DMS153 (cell line): ENCODE measurements at places on chromosomes 2 and 18.

- DNase-seq, result no peak
These were observed 75.6 kb upstream of the ITGB6 start for GRCh38 chr2:160275656-160276055.

GRCh38 chr2:17754773-17755425 is 961 bp downstream of the GEN1 start:
- DNase-seq, result no peak

DNA sequence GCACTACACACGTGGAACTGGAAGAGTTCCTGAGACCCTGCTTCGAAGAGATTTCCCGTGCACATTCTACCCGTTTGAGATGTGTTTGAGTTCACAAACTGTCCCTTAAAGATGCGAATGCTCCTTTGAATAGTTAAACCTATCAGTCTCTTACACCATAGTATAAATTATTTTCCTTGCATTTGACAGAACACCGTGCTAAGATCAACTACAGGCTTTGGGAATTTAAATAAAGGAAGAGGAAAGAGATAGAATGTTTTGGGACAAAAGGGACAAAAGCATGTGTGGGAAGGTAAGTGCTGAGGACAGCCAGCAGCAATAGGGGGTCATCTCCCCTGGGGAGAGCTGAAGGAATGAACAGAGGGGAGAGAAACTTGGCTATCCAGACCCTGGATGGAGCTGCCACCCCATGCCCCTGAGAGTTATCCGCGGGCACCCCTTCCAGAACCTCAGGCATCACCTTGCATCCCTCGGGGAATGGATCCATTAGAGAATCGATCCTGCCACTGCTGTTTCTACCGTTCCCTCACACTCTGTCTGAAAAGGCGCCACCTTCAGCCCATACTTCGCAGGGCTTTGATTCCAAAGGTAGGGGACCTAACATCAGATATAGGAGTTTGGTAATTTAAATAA is 888 bp upstream of the ADCY3 start:
- DNase-seq, result no peak

DNA sequence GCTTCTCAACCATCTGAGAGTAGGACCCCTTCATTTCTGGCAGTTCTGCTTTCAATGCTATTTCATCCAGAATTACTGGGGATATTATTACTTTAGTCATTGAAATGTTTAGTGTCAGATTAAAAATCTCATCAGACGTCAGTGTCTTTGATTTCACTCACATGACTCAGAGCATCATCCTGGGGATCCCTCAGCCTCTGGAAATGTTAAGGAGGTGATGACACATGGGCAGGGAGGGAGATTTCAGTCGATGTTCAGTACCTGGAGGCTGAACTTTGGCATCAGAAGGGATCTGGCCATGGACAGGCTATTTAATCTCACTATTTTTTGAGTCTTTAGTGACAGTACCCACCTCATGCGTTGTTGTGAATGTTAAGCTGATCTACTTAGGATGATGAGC is 39.1 kb downstream of the OSBPL6 start:
- no peak for DNase-seq

GRCh38 chr2:201322772-201323171 is 34.4 kb downstream of the FLACC1 start:
- DNase-seq, result no peak

DNA sequence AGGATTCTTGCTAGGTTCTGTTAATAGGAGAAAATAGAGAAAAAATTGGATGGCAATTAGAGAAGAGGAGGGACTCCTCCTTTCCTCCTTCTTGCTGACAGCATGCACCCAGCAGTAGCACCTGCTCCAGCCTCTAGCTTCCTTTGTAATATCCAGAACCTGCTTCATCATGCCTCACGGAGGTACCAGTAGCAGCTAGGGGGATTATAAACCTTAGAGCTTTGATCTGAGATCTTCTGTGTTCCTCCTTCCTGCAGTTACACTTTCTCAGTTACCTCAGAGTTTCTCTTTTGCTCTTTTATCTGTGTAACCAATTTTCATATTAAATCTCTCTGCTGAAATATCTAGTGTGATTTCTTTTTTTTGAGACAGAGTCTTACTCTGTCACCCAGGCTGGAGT is 16.6 kb downstream of the DPP4 start:
- no peak for DNase-seq

- peak; percentile 84 for DNase-seq
These were observed at the start of gene FBXO36 for GRCh38 chr2:229922449-229923386. TSS of gene FBXO36 (plus strand) at chr2:229922503. CDS start at chr2:229922514, 11 bp downstream.

- no peak for DNase-seq
These were observed 2.3 kb upstream of the GTF3C3 start for GRCh38 chr2:196801674-196802261.

DNA sequence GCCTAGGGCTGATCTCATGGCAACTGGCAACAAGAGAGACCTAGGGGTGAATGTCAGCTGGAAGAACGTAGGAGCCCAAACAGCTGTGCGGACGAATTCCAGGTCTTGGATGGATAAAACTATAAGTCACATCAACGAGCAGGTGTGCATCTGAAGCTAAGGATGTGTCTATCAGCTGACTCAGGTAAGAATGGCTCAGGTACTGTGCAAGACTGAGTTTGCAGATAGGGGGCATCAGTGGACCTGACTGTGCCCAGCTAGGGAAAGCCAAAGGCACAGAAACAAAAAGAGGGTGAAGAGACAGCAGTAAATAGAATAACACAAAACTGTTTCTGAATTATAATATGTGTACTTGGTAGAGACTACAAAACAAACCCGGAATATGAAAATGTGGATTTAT is 357.3 kb downstream of the ZEB2 start:
- peak; percentile 16 for DNase-seq

DNA sequence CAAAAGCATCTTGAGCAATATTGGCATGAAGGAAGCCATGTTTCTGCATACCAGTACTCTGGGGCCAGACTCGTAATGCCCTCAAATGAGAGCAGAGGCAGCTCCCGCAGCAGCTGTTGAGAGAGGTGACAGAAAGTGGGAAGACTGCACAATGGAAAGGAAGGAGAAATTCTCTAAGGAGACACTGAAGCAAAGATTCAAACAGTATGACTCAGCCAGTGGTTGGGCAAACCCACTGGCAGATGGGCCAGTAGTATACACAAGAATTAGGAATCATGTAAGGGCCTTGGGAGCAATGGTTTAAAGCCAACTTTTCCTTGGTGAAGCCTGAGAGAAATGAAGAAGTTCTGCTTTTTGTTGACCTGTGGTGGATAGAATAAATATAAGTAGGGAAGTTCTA is 2092.7 kb upstream of the PIK3C3 start:
- no peak for DNase-seq

DNA sequence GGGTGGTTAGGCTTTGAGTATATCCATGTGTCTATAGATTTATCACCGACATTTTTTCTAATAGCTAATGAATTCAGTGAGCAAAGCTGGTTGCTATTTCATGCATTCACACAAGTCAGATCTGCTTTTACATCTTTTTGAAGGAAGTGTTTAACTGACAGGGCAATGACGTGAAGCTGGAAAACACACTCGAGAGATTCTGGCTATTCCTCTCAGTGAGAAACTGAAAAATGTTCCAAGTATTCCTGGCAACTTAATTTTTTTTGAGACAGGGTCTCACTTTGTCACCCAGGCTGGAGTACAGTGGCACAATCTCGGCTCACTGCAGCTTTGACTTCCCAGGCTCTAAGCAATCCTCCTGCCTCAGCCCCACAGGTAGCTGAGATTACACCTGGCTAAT is 21.2 kb downstream of the RNF138 start:
- DNase-seq, result no peak

GRCh38 chr2:128395196-128395595 is 76.5 kb upstream of the HS6ST1 start:
- DNase-seq, result no peak

- no peak for DNase-seq
These were observed 154.8 kb upstream of the PGAP1 start for GRCh38 chr2:197081294-197081693.

- no peak for DNase-seq
These were observed 19.2 kb downstream of the PMS1 start for GRCh38 chr2:189803431-189803830.

DNA sequence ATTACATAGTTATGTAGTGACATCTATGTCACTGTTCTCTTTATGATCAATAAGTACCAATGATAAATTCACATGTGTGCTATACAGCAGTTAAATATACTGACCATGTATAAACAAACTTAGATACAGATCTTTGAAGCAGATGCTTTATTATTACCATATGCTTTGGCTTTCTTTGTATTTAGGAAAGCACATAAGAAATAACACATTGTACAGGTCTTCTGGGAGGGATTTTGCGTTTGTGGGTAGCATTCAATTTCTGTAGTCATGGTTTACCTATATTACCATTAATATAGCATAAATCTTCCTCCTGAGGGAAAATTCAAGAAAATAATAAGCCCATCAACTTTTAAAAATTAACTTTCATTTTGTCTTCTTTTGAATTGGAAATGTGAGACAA is 1.6 kb upstream of the PDE1A start:
- no peak for DNase-seq

DNA sequence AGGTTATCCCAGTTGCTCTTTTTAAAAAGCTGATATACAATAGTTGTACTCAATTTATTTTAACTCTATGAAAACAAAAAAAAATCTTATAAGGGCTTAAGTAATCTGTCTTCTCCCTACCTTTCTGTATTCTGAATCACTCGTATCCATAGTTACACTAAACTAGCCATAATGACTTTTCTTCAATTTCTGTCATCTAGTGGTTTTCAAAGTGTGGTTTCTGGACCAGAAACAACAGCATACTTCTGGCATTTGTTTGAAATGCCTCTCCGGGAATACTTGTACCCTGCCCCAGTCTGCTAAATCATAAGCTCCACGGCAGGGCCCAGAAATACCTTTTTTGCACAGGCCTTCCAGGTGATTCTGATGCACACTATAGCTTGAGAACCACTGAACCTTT is 253.6 kb downstream of the LRRTM4 start:
- DNase-seq, result no peak

- DNase-seq, result no peak
These were observed 23.5 kb upstream of the SCG2 start for GRCh38 chr2:223625652-223626051.

DNA sequence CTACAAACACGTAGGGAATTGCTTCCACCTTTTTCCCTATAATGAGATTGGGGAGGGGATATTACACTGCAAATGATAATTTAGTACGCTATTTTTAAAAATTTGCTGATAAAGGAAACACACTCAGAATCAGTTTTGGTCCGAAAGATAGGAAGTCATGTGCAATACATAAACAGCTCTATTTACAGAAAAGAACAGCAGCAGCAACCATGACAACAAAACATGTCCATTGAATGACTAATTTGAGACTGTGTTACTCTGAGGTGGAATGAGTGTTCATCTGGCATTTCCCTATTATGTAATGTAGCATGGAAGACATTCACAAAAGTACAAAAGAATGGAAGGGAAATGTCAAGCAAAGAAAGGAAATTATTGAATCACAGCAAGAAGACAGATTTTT is 337.2 kb downstream of the NBAS start:
- no peak for DNase-seq
